Camera-type eye (tissue), 1 donor: ENCODE measurements at places on chromosomes 1 and 21. TPM values are rescaled to one million over a fixed set of nuclear protein-coding genes. Genes with fewer than 3 reads are reported as not detected.

Gene CFAP141
- not detected for total RNA-seq

Gene DNAH14
- total RNA-seq: 85.6 TPM

Gene CD247
- 0.77 TPM for total RNA-seq

Gene PODN
- 17.1 TPM for total RNA-seq

Gene SOX13
- 9.1 TPM for total RNA-seq

Gene HCRTR1
- not detected for total RNA-seq

Gene RAB25
- 3.6 TPM for total RNA-seq

Gene RRP1
- 24.2 TPM for total RNA-seq
